Stimulated activated CD8-positive, alpha-beta memory T cell treated with anti-CD3 and anti-CD28 coated beads, Interleukin-4, amount 100 ng/mL, for 24 hours (primary cell): ENCODE measurements at places on chromosomes 12 and 14.

- no peak for DNase-seq
Observed at GRCh38 chr12:23493672-23494071, 455.8 kb downstream of the SOX5 start.

- DNase-seq: no peak
Observed at GRCh38 chr12:114938487-114939210, 254.7 kb upstream of the TBX3 start.

GRCh38 chr12:113245695-113246477 lies 24.6 kb downstream of the TPCN1 start:
- no peak for DNase-seq

GRCh38 chr14:35390577-35391387 lies 13.8 kb downstream of the NFKBIA start:
- no peak for DNase-seq

DNA sequence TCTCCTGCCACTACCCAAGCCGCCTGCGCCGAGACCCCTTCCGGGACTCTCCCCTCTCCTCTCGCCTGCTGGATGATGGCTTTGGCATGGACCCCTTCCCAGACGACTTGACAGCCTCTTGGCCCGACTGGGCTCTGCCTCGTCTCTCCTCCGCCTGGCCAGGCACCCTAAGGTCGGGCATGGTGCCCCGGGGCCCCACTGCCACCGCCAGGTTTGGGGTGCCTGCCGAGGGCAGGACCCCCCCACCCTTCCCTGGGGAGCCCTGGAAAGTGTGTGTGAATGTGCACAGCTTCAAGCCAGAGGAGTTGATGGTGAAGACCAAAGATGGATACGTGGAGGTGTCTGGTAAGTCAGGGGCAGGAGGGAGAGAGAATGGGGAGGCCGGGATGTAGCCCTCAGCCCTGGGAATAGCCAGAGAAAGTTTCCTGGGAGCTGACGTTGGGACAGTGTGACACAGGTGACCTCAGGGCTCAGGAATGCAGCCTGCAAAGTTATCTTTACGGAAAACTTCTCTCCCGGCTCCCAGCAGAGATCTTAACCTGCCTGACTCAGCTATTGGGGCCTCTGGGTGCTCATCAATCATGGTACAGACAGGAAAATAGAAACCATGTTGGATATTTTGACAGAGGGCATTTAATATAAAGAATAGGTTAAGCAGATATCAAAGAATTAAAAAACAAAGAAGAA lies 747 bp downstream of the HSPB8 start:
- DNase-seq: no peak

GRCh38 chr12:126233625-126234024 lies 1168.4 kb downstream of the AACS start:
- DNase-seq: no peak

DNA sequence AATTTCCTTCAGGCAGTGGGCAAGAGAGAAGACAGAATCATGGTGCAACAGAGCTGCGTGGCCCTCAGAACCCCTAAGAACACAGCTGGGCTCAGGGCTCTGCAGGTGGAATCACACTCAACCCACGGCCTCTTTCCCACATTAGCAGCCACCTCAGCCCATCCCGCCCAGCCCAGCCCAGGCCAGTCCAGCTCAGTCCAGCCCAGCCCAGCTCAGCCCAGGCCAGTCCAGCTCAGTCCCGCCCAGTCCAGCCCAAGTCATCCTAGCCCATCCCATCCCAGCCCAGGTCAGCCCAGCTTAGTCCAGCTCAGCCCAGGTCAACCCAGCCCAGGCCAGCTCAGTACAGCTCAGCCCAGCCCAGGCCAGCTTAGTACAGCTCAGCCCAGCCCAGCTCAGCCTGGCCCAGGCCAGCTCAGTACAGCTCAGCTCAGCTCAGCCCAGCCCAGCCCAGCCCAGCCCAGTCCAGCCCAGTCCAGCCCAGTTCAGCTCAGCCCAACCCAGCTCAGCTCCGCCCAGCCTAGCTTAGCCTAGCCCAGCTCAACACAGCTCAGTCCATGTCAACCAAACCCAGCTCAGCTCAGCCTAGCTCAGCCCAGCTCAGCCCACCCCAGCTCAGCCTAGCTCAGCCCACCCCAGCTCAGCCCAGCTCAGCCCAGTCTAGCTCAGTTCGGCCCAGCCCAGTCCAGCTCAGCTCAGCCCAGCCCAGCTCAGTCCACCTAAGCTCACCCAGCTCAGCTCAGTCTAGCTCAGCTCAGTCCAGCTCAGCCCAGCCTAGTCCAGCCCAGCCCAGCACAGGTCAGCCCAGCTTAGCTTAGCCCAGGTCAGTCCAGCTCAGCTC lies 183.1 kb downstream of the TMEM121 start:
- no peak for DNase-seq

DNA sequence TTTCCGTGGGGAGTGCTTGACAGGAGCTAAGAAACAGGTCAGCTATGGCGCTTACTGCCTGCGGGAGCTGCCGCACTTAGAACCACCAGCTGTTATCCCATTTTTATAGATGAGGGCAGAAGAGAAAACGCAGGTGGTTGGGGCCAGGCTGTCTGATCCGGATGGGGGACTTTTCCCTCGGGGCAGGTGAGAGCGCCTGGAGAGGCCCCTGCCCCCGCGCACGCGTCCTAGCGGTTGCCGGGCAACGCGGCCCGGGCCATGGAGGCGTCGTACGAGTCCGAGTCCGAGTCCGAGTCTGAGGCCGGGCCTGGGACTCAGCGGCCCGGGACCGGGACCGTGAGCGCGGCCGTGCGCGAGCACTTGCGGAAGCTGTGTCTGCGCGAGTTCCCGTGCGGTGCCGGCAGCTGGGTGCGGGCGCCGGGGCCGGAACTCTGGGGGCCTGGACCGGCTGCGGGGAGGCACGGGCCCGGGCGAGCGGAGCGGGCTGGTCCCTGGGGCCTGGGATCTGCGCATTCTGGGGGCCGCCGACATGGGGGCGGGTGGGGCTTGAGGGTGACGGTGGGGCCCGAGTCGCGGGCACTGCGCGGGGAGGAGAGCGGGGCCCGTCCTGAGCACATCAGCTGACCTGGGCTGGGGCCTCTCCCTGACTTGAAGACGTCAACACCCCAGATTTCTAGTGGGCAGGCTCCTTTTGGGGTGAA lies at the start of gene LRRC43:
Gene LRRC43 (plus strand): TSS at position 237 of the 701 bp plus-strand sequence. CDS start 22 bp downstream, at position 259.
- DNase-seq: peak; percentile 15

- DNase-seq: no peak
Observed at GRCh38 chr14:84535484-84535883, 994.5 kb upstream of the FLRT2 start.

DNA sequence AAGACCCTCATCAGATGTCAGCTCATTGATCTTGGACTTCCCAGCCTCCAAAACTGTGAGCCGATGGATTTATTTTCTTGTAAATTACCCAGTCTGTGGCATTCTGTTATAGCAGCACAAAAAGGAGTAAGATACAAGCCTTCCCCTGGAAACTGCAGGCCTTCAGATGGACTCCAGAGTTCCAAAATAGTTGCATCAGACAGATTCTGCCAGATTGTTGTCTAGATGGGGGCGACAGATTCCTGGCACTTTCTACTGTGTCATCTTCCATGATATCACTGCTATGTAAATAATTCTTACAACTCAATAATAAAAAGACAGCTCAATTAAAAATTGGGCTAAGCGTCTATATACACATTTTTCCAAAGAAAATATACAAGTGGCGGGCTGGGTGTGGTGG lies 17.2 kb upstream of the MARK3 start:
- DNase-seq: no peak

- no peak for DNase-seq
Observed at GRCh38 chr12:90173499-90174197, 465.0 kb upstream of the ATP2B1 start.

- DNase-seq: no peak
Observed at GRCh38 chr14:83085136-83085535, 1551.5 kb upstream of the SEL1L start.

DNA sequence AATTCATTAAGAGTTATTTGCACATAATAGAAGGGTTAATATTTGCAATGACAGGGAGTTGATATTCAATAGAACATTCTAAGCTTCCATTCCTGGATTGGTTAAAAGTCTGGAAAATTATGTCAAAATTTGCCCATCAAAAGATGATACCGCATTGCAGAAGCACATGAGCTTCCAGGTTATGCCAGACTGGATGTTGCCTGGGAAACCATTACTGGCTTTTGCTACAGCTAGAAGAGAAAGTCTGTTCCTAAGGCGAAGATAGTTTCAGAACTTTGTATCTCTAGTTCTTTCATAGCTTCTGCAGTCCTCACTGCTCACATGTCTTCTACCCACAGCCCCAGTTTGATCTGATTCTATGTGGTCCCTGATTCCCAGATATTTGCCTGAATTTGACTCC lies 122.4 kb upstream of the AMIGO2 start:
- DNase-seq: no peak

DNA sequence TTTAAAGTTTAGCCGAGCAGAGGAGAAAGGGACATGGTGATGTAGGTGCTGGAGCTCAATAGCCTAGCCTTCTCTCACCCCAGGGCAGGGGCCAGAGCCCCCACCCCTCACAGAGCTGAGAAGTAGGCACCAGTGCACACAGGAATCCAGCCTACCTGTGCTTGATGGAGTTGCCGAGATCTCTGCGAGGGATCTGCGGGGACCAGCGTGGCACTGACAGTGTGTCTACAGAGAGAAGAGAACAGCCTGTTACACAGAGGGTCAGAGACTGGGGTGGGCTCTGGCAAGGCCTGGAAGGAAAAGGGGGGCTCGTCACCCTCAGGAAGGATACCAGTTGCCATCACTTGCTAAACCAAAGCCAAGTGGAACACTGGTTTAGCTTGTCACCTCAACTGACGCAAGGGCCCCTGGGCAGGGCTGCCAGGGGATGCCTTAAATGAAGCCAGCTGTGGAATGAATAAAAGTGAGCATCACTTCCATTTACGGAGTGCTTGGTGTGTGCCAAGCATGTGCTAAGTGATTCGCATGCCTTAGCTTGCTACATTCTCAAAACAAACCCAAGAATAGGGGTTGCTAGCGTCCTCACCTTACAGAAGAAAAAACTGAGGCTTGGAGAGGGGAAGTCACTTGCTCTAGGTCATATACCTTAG lies 220.8 kb upstream of the NOS1 start:
- DNase-seq: no peak

GRCh38 chr12:64082866-64083268 lies 139.2 kb downstream of the KICS2 start:
- DNase-seq: no peak

- no peak for DNase-seq
Observed at GRCh38 chr14:105911006-105911847, 384.8 kb downstream of the TMEM121 start.

DNA sequence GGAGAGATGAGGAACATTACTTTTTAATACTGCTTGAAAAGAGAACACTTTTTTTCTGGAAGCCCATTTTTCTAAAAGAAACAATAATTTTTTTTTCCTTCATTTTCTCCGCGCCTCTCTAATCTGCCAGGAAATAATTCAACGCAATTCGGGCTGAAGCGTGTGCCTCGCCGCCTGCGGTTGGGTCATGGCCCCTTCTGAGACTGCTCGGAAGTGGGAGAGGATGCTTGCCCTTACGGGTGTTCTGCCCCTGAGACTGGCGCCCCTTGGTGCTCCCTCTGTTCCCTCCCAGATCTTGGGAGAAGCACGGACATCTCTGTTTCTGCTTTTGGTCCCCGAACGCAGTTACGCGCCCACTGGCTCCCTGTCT lies 332 bp upstream of the TBC1D30 start:
- DNase-seq: no peak

- no peak for DNase-seq
Observed at GRCh38 chr14:89303456-89304435, 113.3 kb downstream of the FOXN3 start.

- no peak for DNase-seq
Observed at GRCh38 chr14:82052778-82053177, 519.1 kb upstream of the SEL1L start.

GRCh38 chr14:95449131-95449530 lies 67.3 kb downstream of the SYNE3 start:
- DNase-seq: no peak

GRCh38 chr12:4270016-4270830 lies 3.3 kb upstream of the CCND2 start:
- DNase-seq: peak; percentile 40

DNA sequence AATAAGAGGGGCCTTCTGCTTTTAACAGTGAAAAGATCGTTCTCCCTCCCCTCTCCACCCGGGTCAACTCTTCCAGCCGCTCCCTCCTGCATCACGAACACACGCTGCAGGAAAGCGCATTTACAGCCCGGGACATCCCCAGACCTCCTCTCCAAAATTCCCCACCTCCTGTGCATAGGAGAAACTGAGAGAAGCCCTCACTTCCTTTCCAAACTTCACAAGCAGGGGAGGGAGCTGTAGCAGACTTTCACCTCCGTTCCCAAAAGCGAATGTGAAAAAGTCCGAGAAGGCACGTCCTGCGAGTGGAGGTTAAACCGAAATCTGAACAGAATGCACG lies 513 bp downstream of the BCAT1 start:
- no peak for DNase-seq

DNA sequence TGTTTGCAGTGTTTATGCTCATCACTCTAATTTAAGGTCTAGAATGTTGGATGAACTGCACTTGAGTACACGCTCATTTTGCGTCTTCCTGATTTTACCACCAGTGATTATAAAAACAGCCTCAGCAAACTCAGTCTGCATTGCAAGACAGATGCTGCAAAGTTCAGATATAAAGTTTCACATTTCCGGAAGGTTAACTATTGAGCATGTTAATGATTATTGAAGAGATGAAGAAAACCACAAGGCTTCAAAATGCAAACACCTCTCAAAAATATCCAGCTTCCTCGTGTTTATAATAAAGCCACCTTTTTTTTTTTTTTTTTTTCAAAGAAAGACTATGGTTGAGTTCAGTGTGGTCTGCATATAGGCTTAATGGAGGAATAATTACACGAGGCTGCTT lies 92.1 kb upstream of the BMP4 start:
- no peak for DNase-seq

GRCh38 chr14:55318694-55319093 lies 47.5 kb downstream of the FBXO34 start:
- DNase-seq: no peak

- no peak for DNase-seq
Observed at GRCh38 chr14:35331605-35332516, 39.7 kb downstream of the PSMA6 start.

DNA sequence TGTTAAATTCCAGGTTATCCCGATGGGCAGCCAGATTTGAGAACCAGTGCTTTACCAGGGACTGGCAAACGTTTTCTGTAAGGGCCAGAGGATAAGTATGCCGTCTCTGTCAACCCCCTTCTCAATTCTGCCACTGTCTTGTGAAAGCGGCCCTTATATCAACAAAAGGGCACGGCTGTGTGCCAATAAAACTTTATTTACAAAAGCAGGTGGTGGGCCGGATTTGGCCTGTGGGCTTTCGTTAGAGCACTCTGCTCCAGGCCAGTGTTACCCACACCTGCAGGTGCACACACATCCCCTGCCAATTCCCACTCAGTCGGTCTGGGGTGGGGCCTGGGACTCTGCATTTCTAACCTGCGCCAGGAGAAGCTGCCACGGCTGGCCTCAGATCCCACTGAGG lies 111.2 kb downstream of the RFLNA start:
- no peak for DNase-seq

DNA sequence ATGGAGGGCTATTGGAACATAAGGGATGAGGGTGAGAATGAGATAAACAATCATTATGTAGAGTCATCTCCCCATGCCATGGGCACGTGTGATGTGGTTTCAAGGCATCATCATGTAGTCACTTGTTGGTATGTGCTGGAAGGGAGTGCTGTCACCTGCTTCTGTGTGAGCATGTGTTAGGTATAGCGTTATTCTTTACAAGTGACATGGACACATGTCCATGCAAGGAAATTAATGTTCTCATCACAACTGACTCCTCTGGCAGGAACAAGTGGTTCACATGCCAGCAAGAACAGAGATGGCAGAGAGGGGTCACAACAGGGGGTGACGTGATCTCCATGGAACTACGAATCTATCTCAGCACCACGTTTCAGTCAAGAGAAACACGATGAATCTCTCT lies 815.8 kb downstream of the BCL11B start:
- DNase-seq: no peak

GRCh38 chr12:31019976-31020375 lies 53.7 kb upstream of the DDX11 start:
- no peak for DNase-seq
